ENCODE measurements at places on chromosomes 2 and 18.

- no peak for DNase-seq
Observed at GRCh38 chr2:200929334-200930249, 33.9 kb downstream of the ORC2 start.

DNA sequence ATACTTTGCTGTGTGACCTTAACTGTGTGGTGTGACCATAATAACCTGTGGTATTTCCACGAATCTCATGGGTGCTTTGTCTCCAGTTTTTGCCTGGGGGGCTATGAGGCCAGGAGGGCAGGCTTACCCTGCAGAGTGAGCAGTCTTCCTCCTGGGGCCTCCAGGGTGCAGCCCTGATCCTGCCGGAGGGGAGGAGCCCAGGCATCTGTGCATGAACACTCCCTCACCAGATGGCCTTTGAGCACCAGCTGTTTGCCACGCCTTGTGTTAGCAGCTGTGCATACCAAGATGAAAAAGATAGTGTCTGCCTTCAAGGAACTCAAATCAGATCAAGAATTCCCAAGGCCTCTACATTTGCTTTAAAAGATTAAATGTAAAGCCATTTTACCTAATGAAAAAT, 75.0 kb upstream of the RBM44 start:
- DNase-seq, result no peak

- no peak for DNase-seq
Observed at GRCh38 chr18:34909637-34910364, 131.4 kb upstream of the MAPRE2 start.

DNA sequence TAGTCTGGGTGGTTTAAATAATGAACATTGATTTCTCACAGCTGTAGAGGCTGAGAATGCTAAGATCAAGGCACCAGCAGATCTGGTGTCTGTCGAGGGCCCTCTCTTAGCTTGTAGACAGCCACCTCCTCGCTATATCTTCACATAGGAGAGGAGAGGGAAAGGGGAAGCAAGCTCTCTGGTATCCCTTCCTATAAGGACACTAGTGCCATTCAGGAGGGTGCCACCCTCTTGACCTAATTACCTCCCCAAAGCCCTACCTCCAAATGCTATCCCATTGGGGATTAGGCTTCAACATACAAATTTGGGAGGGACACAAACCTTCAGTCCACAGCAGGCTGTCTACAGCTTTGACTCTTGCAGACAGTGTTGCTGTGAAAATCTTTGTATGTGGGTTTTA, 76.7 kb downstream of the BOLA3 start:
- DNase-seq, result no peak

DNA sequence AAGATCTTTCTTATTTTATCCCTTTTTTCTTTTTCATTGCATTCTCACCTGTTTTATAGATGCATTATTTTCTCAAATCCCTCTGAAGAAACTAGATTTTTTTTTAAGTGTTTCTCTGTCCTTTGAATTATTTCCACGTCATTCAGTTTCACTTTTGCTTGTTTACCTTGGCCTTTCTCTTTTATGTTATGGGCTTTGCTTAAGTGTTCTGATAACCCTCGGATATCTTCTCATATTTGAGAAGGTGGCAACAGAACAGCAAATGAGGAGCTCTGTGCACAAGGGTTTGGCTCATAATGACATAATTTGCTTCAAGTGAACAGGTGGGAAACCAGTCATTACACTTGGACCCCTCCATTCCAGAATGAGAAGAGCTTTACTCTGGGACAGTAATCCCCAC, 111.9 kb downstream of the C1D start:
- no peak for DNase-seq

GRCh38 chr2:28752631-28753376, 1.2 kb downstream of the PPP1CB start:
- no peak for DNase-seq

- no peak for DNase-seq
Observed at GRCh38 chr2:207112383-207112782, 53.4 kb downstream of the KLF7 start.

DNA sequence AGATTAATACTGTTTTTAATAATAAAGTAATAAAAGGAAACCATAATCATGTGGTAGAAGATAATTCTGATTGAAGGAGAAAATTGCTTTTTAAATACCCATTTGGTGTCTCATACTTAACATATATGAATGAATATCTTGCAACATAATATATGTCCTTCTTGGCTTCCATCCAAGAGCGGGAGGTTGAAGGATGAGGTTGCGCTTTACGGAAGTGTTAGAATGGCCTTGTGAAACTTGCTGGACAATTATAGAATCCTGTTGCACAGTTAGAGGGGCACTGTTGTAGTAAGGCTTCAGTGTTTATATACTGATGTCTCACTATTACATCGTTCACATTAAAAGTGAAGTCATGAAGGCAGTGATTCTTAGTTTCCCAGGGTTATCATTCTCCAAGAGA, 9.4 kb downstream of the INSIG2 start:
- no peak for DNase-seq

All from CD4-positive, alpha-beta T cell (primary cell).